Stimulated activated CD4-positive, alpha-beta T cell treated with anti-CD3 and anti-CD28 coated beads, Interleukin-2, amount 100 ng/mL, for 48 hours (primary cell): ENCODE measurements at places on chromosomes 11 and 22.
A peak's percentile ranks its signal among the peaks of the same experiment; 100 is the strongest.

DNA sequence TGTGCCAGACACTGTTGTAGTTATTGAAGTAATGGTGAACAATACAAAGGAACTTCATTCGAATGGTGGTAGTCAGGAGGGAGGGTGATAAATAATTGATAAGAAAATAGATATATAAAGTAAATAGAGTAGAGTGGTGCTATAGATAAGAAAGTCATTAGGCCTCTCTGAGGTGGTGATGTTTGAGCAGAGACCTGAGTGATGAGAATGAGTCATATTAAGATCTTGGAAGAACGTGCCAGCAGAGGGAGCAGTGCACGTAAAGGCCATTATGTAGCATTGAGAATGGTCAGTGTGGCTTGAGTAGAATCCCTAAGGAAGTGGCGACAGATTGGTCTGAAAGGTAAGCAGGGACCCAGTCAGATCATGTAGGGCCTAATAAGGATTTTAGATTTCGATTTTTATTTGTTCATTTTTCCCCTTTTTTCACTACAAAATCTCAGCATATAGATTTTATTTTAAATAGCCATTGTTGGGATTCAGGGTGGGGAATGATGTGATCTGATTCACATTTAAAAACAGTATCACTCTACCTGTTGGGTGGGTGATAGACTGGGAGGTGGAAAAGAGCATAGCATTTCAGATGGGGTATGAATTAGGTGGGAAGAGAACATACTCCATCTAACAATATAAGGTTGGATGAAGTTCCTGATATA, 44.7 kb downstream of the CCDC90B start:
- no peak for DNase-seq

DNA sequence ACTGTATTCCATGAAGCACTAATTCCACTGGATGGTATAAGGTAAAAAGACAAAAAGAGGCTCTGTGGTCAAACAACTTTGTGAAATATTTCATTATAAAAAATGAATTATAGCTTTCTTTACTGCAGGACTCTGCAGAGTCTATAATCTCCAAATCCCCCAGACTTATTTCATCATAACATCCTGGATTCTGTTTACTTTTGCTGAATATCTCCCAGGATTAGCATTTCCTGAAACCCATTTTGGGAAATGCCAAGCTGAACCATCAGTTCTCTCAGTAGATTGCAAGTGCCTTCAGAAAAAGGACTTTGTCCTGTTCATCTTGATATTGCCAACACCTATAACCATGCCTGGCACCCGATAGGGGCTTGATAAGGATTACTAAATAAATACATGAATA, 7.9 kb downstream of the PAMR1 start:
- DNase-seq, result no peak

DNA sequence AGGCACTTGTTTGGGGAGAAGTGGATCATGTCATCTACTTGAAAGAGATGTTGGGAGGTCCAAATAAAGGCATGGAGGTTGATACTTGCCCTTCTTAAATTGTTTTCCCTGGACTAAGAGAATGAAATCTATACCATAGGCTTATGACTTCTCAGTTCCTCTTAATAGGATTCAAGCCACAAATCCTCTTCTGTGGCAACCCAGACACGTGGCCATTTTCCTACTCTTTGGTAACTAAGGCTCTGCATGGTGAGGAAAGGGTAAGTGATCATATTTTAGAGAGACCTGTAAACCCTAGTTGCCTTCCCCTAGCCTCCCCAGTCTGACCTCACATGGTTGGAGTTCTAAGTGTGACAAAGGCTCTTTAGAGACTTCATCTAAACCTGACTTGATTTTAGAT, 72.9 kb upstream of the CD44 start:
- no peak for DNase-seq

GRCh38 chr11:70574725-70575347, 176.5 kb downstream of the CTTN start:
- no peak for DNase-seq

GRCh38 chr11:32861850-32862577, 30.6 kb upstream of the QSER1 start:
- no peak for DNase-seq

DNA sequence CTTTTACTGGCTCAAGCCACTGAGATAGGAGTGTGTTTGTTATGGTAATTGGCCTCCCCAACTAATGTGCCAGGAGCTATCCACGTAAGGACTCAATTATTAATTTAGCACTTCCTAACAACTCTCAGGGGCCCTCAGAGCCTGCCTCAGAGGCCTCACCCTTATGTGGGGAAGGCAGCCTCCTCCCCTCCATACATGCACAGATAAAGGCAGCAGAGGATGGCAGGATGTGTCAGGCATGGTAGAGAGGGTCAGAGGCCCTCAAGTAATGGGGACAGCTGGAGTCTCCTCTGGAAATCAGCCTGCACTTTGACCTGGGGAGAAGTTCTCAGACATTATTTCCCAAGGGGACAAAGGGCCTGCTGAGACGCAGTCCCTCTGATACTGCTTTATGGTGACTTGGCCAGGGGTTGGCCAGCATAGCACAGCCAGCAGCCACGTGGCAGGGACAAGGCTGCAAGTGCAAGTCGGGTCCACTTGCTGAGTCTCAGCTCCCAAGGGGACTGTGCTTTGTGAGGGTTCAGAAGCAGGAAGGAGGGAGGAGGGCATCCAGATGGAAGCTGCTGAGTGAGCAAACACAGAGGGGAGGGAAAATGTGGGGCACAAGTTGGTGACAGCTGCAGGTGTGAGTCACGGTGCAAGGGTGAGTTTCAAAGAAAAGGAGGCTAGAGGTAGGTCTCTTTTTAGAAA, 17.0 kb downstream of the MOGAT2 start:
- DNase-seq, result no peak

DNA sequence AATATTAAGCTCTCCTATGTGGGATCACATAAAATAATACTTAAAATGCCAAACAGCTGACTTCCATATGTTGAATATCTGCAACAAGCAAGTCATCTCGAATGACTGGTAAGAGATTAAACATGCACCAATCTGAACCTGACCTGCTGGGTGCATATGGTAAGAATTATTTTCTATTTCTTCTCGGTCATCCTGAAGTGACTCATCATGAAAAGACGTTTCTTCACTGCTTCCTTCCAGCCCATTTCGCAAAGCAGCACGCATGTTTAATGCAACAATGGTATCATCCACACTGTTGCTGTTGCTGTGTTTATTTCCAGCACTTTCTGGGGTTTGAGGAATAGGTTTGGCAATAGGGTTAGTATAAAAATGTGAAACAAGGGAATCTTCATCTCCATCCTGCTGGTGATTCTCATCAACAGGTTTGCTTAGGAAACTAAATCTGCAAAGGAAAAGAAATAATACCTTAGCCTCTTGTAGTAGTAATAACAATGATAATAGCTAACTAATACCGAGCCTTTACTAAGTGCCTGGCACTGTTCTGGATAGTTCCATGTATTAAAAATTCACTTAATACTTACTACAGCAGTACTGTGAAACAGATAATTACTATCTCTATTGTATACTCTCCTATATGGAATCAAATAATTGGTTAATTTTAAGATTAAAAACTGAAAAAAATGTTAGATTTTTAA, 52.0 kb upstream of the CHRNA10 start:
- no peak for DNase-seq

- no peak for DNase-seq
Observed at GRCh38 chr22:30511109-30511508, 5.6 kb upstream of the SEC14L4 start.

GRCh38 chr11:113796663-113797259, 17.2 kb downstream of the CLDN25 start:
- no peak for DNase-seq

DNA sequence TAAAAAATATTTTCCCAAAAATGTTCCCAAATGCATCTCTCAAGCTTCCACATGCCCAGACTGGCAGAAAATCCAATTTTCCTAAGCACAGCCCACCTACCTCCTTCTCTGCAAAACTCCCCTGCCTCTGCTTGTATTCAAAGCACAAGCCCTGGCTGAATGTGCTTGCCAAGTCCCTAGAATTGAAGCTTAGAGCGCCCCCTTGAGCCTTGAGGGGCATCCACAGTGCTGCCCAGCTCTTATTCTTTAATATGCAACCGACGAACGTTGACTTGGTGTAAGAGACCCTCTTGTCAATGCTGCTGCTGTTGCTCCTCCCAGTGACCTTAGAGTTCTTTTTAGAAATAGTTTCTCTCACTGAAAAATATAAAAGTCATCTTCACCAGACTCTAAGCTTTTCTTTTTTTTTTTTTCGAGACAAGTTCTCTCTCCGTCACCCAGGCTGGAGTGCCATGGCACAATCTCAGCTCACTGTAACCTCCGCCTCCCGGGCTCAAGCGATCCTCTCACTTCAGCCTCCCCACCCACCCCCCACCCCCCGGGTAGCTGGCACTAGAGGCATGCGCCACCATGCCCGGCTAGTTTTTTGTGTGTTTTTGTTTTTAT, 63.5 kb upstream of the CAPRIN1 start:
- peak; percentile 84 for DNase-seq

GRCh38 chr22:46377525-46378425, 42.3 kb downstream of the TRMU start:
- no peak for DNase-seq

DNA sequence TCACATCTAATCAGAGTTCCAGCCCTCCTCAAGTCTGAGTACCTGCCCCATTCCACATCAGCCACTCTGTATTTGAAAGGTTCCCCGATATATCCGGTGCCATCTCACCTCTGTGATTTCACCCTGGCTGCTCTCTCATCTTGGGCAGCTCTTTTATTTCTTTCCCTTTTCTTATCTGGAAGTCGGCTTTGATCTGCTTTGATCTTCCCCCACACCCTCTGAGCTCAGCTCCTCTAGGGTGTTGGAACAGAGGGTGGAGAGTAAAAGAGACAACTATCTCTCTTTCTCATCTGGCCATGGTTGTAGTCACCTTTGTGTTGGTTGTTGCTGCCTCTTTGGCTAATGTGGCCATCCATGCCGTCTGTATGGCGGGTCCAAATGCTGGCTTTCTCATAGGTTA, 108.3 kb downstream of the ENTHD1 start:
- DNase-seq, result no peak

- no peak for DNase-seq
Observed at GRCh38 chr11:67389477-67389876, 2.3 kb upstream of the RAD9A start.

- DNase-seq, result no peak
Observed at GRCh38 chr11:14618060-14618459, 25.5 kb upstream of the PDE3B start.

GRCh38 chr22:46004105-46004866, 27.3 kb upstream of the WNT7B start:
- no peak for DNase-seq

DNA sequence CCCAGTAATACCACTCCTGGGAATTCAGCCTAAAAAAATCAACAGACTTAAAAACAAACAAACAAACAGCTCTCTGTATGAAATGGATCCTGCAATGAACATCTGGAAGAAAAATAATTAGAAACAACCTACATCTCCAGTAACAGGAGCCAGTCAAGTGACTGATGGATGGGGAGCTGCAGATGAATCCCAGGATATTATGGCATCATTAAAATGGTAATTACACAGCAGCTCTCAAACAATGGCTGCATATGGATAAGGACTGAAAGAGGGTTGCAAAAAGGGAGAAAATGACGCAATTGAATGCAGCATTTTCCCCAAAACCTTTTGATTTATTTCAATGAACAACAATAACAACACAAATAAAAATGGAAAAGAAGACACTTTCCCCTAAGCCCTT, 4.1 kb downstream of the NPTXR start:
- no peak for DNase-seq

DNA sequence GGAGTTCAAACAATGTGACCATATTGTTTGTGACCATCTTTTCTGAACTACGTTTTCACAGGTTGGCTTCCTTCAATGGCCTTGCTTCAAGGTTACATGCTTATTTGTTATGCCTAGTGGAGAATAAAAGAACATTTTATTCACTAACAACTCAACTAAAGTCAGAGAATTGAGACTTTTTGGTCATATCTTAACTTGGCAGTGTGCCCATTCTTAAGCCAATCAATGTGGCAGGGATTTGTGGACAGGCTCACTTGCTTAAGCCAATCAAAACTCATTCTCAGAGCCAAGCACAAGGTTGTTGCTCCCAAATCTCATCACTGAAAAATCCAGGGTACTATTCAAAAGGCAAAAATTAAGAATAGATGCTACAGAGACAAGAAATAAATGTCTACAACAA, 455.8 kb upstream of the FAT3 start:
- no peak for DNase-seq

DNA sequence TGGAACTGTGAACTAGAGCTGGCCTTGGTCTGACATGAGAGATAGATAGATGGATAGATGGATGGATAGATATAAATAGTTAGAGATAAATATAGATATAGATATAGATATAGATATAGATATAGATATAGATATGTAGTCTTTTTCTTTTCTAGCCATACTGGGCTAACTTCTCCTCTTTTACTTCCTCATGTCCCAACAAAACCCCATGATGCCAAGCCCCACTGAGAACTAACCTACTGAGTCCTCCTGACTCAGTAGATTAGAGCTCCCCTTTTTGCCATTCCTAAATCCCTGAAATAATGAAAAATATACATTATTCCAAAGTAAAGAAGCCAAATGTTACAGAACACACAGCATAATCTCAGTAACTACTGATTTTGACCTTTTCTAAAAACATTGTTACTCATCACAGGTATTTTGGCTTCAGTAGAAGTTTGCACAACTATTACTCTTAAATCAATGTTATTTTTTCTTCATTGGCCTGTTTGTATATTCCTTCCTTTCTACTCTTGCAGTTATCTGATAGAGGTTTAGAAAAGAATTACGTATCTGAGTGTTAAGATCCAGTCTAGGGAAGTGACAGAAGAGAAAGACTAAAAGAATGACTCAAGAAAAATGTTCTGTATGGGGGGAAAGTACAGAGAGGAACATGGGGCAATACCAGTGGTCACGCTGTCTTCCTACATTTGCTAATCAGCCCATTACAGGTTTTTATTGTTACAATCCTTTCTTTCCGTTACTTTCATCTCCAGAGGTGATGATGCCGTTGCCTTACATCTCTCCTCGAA, 6.0 kb upstream of the OR10D3 start:
- no peak for DNase-seq

DNA sequence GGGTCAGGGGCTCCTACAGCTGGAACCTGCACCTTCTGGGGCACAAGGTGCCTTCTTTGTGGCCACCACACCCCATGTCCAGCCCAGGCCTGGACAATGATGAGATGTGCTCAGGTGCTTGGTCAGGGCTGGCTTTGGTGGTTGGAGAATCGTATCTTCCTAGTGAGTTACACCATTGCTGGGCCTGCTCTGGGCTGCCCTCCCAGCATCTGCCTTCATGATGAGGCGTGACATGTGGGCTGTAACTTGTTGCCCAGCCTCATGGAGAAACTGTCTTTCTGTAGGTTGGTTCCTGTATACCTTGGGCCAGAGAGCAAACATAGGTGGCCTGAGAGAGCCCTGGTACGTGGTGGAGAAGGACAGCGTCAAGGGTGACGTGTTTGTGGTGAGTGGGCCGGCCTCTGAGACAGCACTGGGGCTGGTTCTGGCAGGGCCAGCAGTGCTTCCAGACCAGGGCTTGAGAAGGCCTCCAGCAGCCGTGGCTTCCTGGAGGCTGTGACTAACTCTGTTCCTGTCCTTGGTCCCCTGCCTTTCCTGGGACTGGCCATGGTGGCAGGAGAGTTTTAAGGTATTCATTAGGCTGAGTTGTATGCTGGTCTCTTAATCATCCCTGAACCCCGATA, 18.1 kb downstream of the TRMU start:
- DNase-seq, result no peak

GRCh38 chr22:35678836-35679235, 30.6 kb downstream of the APOL6 start:
- DNase-seq, result no peak
